ENCODE measurements at places on chromosomes 3 and 15. TPM values are rescaled to one million over a fixed set of nuclear protein-coding genes. Genes with fewer than 3 reads are reported as not detected.
A peak's percentile ranks its signal among the peaks of the same experiment; 100 is the strongest.

DNA sequence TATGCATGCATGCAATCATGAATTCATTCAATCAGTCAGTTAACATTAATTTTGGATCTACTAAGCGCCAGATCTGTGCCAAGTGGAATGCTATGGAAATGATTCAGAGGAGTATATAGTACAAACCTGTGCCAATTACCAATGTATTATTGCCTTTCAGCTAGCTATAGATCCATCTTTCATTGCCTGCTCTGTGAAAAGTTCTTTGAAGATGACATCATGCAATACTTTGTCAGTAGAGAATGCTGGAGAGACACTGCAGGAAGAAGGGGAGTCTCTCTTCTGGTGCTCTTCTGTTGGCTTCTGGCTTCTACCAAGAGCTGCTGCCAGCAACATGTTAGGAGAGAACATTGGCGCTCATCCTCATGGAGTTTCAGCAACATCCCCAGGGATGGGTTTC is 81.0 kb upstream of the LMCD1 start:
- no peak for DNase-seq
- no peaks in the 10 kb centered on the region for H3K36me3 ChIP-seq
- H3K4me3 ChIP-seq = no peak overlapping the region
- no peak overlapping the region for H3K27ac ChIP-seq

- peaks cover 17% of the 10 kb centered on the region for H3K4me1 ChIP-seq
- no peak for DNase-seq
- peaks cover 67% of the 10 kb centered on the region for H3K36me3 ChIP-seq
- H3K27me3 ChIP-seq = no peaks in the 10 kb centered on the region
- H3K4me3 ChIP-seq = no peak overlapping the region
Measured at GRCh38 chr3:58116161-58116955, 94.4 kb downstream of the DNASE1L3 start.

DNA sequence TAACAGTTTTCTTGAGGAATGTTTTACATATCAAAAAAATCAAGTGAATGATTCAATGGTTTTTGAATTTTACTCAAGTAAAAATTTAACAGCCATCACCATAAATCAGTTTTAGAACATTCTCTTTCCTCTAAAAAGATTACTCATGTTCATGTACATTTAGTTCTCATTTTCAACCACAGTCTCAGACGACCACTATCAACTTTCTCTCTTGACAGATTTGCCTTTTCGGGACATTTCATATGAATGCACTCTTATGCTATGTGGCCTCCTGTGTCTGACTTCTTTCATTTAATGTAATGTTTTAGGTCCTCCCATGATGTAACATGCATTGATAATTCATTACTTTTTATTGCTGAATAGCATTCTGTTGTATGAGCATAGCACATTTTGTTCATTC is 309.3 kb upstream of the PLSCR5 start:
- no peaks in the 10 kb centered on the region for H3K4me1 ChIP-seq
- H3K27me3 ChIP-seq = no peaks in the 10 kb centered on the region
- H3K27ac ChIP-seq = no peak overlapping the region
- no peak overlapping the region for H3K4me3 ChIP-seq
- H3K36me3 ChIP-seq = no peaks in the 10 kb centered on the region

GRAMD1C gene
- total RNA-seq = 5.0 TPM

DNA sequence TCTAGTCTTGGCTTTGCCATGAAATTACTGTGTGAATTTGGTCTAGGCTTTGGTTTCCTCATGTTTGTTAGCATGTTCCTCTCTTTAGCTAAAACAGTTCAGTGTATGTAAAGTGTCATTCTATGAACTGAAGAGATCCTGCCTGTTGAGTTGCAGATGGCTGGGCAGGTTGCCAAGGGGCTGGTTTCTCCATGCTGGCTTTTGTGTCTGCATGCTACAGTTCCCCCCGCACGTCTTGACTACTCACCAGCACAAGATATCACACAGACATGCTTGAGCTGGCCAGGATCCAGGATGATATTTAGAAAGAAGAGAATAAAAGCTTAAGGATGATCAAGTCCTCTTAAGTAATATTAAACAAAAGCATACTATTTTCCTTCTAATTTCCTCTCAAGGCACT is 90.2 kb downstream of the CERS3 start:
- H3K27me3 ChIP-seq = no peaks in the 10 kb centered on the region
- no peak for DNase-seq
- no peaks in the 10 kb centered on the region for H3K36me3 ChIP-seq
- no peak overlapping the region for H3K4me3 ChIP-seq

BOC gene
- 5.3 TPM for total RNA-seq

GRCh38 chr3:192927016-192927415 is 9.4 kb upstream of the MB21D2 start:
- no peaks in the 10 kb centered on the region for H3K4me1 ChIP-seq
- no peak overlapping the region for H3K27ac ChIP-seq
- H3K27me3 ChIP-seq = no peaks in the 10 kb centered on the region
- no peak for DNase-seq
- no peaks in the 10 kb centered on the region for H3K36me3 ChIP-seq

- no peaks in the 10 kb centered on the region for H3K4me1 ChIP-seq
- H3K27ac ChIP-seq = no peak within 1 kb of the TSS
- H3K4me3 ChIP-seq = no peak within 1 kb of the TSS
- H3K36me3 ChIP-seq = no peaks in the 10 kb centered on the region
- no peaks in the 10 kb centered on the region for H3K27me3 ChIP-seq
Measured at GRCh38 chr15:86079508-86080266, at the start of gene AGBL1. Gene AGBL1 (plus strand): TSS chr15:86079871.

- no peaks in the 10 kb centered on the region for H3K36me3 ChIP-seq
- no peaks in the 10 kb centered on the region for H3K27me3 ChIP-seq
- peak overlapping the region; percentile 9 for H3K27ac ChIP-seq
- no peak overlapping the region for H3K4me3 ChIP-seq
- DNase-seq = peak; percentile 89
- H3K4me1 ChIP-seq = peaks cover 33% of the 10 kb centered on the region
Measured at GRCh38 chr3:157127831-157128767, 31.8 kb downstream of the CCNL1 start.

CCDC54 gene
- total RNA-seq = not detected

- H3K27ac ChIP-seq = no peak overlapping the region
- no peak overlapping the region for H3K4me3 ChIP-seq
- H3K4me1 ChIP-seq = no peaks in the 10 kb centered on the region
Measured at GRCh38 chr15:100060276-100060926, 281.4 kb downstream of the ADAMTS17 start.

SLC22A14 gene
- total RNA-seq = not detected
